Coronary artery (tissue), 2 donors: ENCODE measurements at places on chromosomes 4 and X.

DNA sequence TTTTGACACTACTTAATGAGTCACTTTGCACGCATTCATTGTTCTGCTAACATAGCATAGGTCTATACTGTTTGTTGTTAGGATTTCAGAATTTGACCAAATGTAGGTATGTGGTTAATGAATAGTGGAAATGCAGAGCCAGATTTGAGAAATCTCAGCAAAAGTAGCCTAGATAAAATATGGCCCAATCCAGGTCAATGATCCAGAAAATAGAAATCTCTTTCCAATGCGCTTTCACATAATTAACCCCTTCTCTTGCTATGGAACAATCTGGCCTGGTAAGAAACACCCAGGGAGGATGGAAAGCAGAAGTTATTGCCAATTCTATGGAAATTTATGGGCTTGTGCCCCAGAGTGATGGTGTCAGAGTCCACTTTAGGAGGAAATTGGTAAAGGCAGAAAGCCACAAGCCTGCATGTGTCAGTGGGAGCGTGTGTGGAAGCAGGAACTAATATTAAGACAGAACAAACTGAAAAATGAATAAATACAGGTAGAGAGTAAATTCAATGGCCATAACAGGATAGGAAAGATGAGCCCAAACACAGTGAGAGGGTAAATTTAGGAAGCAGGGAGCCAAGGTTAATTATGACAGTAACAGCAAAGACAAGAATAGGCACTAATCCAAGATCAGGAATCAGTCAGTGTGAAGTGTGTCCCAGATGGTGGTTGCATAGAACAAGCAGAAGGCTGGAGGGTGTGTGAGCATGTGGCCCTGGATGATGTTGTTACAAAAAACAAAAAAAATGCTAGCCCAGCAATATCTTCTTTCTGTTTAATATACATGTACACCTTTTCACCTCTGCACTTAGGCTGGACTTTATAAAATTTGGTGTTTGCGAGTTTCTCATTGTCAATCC lies 102.9 kb downstream of the SYTL5 start:
- DNase-seq = no peak

DNA sequence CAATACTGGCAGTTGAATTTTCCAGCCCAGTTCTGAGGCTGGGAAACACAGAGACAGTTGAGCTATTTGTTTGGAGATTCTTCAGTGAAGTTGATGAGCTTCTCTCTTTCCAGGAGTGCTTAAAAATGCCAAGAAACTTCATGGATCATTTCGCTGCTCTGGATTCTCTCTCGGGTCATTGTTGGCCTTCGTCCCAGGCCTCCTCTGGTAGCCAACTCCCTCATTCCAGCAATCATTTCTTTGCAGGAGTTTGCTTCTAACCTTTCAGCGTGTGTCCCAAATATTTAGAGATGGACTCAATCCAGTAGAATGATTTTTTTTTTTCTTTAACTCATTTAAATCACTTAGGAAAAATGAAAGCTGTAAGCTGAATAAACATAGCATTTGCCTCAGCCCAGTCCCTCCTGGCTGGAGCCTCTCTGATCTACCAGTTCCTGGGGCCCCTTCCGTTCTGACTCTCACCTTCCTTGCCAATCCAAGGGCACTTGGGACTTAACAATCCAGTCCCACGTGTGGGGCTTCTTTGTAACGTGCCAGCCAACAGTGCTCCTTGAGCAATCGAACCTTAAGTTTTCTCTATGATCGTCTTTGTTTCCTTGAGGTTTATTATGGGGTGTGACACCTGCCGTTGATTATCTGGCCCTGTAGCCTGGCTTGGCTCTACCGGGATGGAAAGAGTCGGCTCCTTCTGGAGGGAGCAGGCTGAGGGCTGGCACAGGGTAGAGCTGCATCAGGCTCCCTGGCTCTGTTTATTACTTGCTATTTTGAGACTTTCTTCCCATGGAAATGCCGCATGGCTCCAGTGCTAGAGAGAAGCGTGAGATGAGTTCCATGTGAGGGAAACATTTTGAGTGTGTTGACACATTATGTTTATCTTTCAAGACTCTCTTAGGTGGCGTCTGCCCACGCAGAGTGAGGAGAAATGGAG lies 80.4 kb upstream of the GPC4 start:
- peak; percentile 75 for DNase-seq

DNA sequence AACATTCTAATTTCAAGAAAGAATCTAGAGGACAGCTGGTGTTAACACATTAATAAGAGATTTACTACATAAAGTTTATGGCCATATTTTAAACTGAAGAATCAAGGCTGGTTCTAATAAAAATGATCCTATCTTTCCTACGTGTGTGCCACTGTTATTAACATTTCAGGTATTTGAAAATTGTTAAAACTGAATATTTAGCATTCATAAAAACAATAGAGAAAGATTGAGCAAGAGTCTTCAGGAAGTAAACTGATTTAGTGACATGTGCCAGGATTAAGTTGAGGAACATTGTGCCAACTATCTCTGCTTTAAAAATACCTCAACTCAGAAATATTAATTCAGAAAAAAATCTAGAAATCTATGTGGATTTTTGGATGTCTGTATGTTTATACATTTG lies 810.1 kb downstream of the FAT4 start:
- no peak for DNase-seq

- no peak for DNase-seq
These were observed 254.6 kb downstream of the CHIC1 start for GRCh38 chrX:73817393-73818199.

- no peak for DNase-seq
These were observed 295.0 kb downstream of the CENPC start for GRCh38 chr4:67250131-67250896.
